ENCODE measurements at places on chromosomes 7 and 10. TPM values are rescaled to one million over a fixed set of nuclear protein-coding genes. Genes with fewer than 3 reads are reported as not detected.

TAS2R4 gene
- 0.40 TPM for total RNA-seq

SAMD9 gene
- total RNA-seq: 3.1 TPM

LRRC18 gene
- total RNA-seq: not detected

KNDC1 gene
- total RNA-seq: not detected

AGK gene
- total RNA-seq: 35.8 TPM

MMP21 gene
- not detected for total RNA-seq

SPOCK2 gene
- total RNA-seq: 208 TPM

ITGB8 gene
- not detected for total RNA-seq

SRRM3 gene
- total RNA-seq: not detected

SFRP5 gene
- not detected for total RNA-seq

Data from activated naive CD4-positive, alpha-beta T cell treated with anti-CD3 and anti-CD28 coated beads for 36 hours (primary cell).